Neuronal stem cell (in vitro differentiated cells): ENCODE measurements at places on chromosomes 6 and 20.

DNA sequence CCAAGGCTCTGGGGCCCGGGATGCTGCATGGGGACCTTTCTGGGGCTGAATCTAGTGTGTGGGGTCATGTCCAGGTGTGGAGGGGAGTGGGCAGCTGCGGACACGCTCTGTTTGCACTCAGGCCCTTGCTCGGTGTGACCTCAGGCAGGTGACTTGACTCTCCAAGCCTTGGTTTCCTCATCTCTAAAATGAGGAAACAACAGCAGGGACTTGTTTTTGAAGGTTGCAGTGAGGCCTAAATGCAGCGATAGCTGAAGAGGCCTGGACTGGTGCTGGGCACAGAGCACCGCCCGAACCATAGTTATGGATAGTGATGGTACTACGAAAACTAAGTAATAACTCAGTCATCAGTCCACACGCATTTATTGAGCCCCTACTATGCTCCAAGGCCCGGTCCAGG is 91.8 kb downstream of the NOL4L start:
- DNase-seq = no peak

DNA sequence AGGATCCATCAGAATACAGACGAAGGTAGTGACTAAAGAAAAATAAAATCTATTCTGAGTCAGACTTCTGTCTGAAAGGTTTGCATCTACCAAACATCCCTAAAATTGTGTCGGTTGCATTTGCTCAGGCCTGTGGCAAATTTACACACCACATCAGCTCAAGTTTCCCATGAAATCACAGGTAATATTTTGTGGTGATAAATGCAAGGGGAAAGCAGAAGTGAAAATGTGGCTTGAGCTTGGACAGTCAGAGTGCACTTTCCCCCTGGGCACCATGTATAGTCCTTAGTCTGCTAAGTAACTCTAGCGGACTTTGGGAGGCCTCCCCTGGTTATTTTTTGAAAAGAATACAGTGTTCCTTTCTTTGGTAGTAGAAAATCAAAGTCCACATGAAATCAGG is 159.1 kb downstream of the PKHD1 start:
- no peak for DNase-seq

DNA sequence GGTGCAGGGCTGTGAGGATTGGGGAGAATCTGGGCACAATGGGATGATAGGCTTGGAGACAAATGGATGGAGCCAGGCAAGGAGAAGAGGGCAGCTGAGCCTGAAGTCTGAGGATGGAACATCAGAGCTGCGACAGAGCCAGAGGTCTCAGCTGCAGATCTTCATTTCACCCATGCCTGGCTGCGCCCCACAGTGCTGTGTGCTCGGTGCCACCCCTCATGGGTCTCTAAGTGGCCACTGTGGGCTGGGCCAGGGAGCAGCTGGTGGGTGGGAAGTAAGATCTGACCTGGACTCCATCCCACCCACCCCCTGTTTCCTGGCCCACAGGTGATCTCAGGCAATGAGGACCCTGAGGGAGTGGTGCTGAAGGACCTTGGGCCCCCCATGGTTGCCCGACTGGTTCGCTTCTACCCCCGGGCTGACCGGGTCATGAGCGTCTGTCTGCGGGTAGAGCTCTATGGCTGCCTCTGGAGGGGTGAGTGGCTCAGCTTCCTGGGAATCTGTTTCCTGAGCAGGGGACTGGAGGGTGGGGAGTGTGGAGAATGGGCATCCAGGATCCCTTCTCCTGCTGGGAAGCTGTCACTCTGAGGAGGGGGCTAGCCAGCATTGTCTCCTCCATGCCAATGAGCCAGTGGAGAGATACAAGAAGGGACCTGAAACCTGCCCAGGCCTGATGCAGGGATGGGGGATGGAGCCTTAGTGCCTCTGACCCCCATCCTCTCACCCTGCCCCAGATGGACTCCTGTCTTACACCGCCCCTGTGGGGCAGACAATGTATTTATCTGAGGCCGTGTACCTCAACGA is 6.5 kb downstream of the DDR1 start:
- DNase-seq = no peak

- DNase-seq = no peak
Observed at GRCh38 chr20:32352121-32352720, 5.9 kb upstream of the ASXL1 start.

- DNase-seq = no peak
Observed at GRCh38 chr6:87899499-87900147, 148.0 kb upstream of the SPACA1 start.

DNA sequence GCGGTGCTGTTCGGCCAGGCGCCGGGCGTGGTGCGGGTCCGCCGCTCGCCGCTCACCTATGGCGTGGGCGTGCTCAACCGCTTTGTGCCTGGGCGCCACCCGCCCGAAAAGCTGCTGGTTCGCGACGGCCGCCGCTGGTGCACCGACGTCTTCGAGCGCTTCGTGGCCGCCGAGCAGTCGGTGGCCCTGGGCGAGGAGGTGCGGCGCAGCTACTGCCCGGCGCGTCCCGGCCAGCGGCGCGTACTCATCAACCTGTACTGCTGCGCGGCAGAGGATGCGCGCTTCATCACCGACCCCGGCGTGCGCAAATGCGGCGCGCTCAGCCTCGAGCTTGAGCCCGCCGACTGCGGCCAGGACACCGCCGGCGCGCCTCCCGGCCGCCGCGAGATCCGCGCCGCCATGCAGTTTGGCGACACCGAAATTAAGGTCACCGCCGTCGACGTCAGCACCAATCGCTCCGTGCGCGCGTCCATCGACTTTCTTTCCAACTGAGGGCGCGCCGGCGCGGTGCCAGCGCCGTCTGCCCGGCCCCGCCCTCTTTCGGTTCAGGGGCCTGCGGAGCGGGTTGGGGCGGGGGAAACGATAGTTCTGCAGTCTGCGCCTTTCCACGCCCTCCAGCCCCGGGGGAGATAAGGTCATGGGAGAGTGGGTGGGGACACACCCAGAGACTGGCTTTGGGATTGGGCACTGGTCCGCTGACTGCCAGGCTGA is 15.7 kb downstream of the ADISSP start:
- no peak for DNase-seq

GRCh38 chr20:12203981-12204380 is 286.3 kb downstream of the BTBD3 start:
- no peak for DNase-seq

DNA sequence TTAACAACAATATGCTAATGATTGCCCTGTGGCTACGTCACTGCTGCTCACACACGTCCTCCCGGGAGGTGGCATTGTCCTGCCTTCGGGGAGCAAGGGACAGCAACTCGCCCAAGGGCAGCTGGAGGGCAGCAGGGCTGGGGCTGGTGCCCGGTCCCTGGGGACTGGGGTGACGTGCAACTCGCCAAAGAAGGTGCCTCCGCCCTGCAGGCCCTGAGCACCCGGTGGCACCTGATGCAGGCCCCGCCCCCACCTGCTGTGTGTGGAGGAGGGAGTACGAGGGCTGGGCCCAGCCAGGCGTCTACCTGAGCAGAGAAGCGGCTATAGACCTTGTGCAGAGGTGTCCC is 64.8 kb upstream of the SLCO4A1 start:
- DNase-seq = no peak

DNA sequence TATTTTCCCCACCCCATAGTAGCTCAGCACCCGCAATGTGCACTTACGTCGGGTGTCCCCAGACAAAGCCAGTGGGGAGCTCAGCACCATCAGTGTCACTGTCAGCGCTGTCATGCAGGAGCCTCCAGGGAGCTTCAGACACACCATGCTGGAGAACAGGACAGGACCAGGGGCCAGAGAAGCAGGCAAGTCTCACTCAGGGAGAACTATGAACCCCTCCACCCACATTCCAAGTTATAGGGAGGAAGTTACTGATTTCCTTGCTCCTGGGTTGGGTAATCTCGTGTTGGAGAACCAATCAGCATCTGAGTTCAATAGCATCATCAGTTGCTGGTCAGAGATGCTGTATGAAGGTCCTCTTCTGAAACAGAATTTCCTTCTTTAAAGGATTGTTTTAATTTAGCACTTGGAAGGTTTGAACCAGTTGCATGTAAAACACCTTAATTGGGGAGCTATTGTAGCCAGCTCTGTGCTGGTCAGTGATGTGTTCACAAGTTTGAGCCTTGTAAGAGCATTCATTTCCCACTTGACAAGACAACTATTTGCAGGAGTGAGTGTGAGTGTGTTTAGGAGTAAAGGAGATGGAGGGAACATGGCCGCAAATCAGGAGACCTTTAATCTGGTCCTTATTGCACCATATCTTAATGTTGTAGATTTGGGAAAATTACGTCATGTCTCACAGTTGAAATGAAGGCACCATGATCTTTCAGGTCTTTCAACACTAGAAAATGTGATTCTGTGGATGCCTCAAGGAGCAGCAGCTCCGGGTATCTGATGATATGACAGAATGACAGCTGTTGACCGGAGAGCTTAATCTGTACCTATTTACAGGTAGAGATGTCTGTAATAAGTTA is at the start of gene HLA-DRB1:
Gene HLA-DRB1 (minus strand): TSS at position 253 of the 854 bp plus-strand sequence. CDS start 106 bp downstream, at position 147.
- no peak for DNase-seq

DNA sequence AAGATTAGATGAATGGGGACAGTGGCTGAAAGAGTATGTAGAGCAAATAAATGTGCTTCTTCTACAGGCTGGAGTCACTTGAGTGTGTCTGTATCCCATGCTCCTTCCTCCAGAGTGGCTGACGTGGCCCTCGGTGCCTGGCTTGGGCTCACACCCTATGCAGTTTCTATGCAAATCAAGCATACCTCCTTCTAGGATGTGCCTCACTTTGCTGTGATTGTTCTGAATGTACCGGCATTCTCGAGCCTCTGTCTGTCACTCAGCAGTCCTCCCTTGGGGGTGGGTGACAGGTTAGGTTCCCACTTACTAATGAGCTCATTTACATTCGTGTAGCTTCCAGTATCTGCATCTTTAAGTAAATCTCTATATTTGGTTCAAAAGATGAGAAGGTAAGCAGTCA is 55.1 kb upstream of the HDDC2 start:
- no peak for DNase-seq

DNA sequence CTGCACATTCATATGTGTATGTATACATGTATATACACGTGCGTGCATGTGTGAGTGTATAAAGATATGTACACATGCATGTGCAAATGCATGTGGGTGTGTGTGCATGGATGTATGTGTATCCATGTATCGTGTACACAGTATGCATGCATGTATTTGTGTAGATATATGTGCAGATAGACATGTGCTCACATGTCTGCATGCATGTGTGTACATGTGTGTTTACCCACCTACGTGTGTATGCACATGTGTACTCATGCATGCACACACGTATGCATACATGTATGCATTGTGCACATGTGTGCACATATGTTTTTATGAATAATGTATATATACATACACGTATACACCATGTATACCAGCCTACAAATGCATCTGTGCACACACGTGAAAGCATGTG is 80.3 kb upstream of the ZNF322 start:
- DNase-seq = no peak

GRCh38 chr6:33912195-33912594 is 108.4 kb upstream of the MLN start:
- DNase-seq = no peak

GRCh38 chr6:27096834-27097511 is 150.5 kb upstream of the PRSS16 start:
- DNase-seq = no peak

- no peak for DNase-seq
Observed at GRCh38 chr20:23091721-23092383, 5.7 kb upstream of the CD93 start.

GRCh38 chr6:67935976-67936477 is 699.1 kb upstream of the ADGRB3 start:
- DNase-seq = no peak

DNA sequence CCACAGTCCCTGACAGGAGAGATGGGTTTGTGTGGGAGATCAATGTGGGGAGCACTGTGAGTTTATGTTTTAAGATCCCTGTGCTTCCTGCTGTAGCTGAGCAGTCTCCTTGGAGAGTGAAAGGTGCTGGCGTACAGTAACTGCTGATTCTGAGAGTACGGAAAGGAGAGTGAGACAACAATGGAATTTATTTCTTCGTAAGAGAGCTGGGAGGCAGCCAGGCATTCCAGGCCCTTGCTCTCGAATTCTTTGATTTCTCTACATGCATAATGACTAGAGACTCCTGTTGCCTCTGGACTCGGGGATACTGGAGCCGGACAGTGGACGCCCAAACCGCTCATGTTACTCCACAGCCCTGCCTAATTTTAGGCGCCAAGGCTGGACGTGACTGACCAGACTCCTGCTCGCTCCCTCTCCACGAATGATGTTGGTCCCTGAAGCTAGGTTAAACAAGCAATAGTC is 131.0 kb upstream of the PHACTR1 start:
- DNase-seq = no peak

DNA sequence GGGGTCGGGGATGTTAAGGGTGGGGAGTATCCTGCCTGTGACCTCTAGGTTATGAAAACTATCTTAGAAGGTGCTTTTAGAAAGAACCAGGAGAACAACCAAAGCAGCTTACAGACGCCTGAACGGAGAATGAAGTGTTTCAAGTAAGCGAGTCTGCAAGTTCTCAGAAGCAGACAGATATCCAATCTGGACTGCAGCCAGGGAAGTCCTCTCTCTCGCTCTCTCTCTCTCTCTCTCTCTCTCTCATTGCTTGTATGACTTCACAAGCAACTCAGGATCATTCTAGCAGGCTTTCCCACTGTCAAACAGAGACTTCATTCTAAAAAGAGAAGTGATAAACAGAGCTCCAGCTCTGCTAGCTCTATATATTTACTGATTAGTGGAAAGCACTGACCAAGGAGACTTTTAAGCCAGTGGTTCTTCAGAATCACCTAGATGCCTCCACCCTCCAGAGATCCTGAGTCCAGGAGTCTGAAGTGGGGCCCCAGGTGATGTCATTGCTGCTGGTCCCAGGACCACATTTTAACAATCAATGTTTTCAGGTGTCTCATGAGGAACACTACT is 6.0 kb downstream of the TCF21 start:
- DNase-seq = no peak

- no peak for DNase-seq
Observed at GRCh38 chr20:10707068-10707467, 33.3 kb upstream of the JAG1 start.

DNA sequence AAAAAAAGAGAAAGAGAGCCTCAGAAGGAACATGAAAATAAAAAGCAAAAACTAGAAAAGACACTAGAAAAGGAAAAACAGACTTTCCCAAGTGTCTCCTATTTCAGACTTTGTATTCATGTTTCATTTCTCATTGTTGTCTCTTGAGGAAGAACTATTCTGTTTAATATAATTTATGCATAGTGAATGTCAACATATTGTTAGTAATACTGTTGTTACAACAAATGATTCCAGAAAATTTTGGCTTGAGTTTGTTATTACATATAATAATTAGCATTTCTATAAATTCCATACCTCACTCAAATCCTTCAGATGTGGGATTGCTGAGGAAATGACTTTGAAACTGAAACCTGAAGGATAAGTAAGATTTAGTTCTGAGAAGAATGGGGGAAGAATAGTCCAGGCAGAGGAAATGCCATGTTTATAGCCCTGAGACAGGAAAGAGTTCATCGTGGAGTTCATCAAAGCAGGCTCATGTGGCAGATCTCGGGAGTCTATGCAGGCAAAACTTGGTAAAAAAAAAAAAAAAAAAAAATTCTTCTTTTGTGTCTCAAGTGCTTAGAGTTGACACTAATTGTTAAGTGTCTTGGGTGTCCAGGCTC is 53.1 kb upstream of the EIF2S2 start:
- DNase-seq = no peak

DNA sequence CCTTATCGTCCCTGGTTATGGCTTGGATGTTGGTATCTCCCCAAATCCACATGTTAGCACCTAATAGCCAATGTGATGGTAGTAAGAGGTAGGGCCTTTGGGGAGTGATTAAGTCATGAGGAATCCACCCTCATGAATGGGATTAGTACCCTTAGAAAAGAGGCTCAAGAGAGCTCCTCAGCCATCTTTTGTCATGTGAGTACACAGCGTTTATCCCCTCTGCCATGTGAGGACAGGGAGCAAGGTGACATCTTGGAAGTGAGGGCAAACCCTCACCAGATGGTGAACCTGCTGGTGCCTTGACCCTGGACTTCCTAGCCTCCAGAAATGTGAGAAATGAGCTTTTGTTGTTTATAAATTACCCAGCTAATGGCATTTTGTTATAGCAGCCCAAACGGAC is 16.1 kb upstream of the SIRPB2 start:
- DNase-seq = no peak
